ENCODE measurements at places on chromosomes 2 and 18.

DNA sequence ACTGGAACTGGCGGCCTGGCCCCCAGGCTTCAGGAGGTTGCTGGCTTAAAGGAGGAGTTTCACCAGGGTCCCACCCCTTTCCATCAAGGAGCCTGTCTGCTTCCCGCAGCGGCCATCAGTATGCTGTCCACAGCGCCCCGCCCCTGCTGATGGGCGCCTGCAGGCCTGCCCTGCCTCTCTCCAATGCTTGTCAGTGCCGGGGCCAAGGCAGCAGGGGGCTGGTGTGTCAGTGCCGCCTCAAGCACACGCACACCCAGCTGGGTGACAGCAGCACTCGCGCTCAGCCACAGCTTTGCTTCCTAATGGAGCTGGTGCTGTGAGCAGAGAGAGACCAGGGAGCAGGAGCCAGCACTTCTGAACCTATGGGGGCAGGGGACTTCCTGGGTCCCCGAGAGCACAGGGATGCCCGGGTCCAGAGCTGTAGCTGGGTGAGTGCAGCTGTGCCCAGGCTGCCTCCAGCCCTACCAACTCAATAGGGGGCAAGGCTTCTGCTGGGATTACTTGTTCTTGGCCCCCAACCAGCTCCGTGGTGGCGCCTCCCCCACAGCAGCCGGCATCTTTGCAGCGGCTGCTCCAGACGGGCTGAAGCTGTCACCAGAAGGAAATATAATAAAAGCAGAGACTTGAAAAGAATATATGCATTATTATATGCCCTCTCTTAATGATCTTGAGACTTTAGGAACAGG is 377.2 kb upstream of the LRATD1 start:
- no peak for DNase-seq

- DNase-seq: no peak
Measured at GRCh38 chr18:75400366-75400765, 27.1 kb downstream of the SMIM21 start.

GRCh38 chr2:36611316-36611990 is 13.5 kb upstream of the FEZ2 start:
- DNase-seq: no peak

GRCh38 chr18:7807936-7808453 is 240.9 kb downstream of the PTPRM start:
- no peak for DNase-seq

- DNase-seq: no peak
Measured at GRCh38 chr2:190722835-190723234, 74.0 kb downstream of the NAB1 start.

DNA sequence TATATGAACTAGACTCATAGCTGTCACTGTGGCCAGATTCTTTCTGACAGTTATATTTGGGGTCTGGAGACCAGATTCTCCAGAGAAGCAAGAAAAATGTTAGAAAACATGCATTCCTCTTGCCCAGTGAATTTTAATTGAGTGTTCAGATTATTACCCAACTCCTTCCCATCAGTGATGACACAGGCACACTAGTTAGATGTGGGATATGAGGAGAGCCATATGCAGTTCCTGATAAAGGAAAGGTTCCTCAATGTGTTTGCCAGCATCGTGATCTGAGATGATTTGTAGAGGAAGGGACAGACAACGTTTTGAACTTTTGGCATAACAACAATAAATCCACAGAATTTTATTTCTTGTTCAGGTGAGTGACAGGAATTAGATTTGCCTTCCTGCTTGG is 308.6 kb downstream of the PIEZO2 start:
- no peak for DNase-seq
